ENCODE measurements at places on chromosomes 3 and 15.
A peak's percentile ranks its signal among the peaks of the same experiment; 100 is the strongest.

DNA sequence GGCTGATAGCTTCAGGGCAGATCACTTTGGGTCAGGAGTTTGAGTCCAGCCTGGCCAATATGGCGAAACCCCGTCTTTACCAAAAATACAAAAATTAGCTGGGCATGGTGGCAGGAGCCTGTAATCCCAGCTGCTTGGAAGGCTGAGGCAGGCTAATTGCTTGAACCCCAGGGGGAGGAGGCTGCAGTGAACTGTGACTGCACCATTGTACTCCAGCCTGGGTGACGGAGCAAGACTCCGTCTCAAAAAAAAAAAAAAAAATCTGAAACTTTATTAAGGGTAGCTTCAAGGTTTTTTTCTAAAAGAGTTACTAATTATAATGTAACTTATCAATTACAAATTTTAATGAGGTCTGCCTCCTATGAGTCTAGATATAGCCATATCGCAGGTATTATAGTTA, 5.1 kb downstream of the NECTIN3 start:
- no peak for DNase-seq

DNA sequence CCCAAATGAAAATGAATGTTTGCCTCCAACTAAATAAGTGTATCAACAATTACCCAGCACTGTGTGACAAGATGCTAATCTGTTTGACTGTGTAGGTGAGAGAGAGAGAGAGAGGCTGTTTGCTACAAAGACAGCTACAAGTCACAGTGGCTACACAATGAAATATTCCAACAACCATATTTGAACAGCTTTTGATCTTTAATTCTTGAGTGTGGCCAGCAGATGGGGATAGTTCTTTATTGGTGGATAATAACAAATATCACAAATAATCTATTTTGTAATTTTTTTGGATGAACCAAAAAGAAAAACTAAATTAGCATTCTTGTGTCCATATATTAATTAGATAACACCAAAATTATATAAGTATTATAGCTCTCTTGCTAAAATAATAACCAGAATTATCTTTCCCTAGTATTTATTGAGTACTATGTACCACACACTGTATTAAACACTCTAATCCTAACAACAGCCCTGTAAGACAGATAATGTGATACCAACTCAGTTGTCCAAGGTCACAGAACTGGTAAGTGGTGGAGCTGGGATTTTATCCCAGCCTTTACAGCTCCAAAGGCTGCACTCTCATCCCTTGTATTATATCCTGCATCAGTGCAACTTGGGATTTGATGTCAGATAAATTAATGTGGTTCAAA, 61.9 kb upstream of the C3orf80 start:
- DNase-seq, result peak; percentile 27

DNA sequence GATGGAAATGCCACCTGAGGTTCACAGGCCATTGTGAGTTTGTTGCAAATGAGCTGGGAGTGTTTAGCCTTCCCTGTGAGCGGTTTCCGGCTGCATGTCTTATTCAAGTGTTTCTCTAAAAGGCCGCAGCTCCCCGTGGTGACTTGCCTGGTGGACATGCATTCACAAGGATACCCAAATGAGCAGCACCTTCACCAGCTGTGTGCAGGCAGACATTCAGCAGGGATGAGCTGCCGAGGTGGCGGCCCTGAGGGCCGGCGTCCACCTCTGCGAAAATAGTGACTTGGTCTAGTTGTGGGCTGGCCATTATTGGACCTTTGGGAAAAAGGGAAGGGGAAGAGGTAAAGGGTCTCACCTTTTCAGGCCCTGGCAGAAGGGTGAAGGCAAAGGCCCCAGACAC, 23.4 kb downstream of the SPSB4 start:
- peak; percentile 18 for DNase-seq

GRCh38 chr3:54593653-54594052, 334.2 kb downstream of the LRTM1 start:
- no peak for DNase-seq

DNA sequence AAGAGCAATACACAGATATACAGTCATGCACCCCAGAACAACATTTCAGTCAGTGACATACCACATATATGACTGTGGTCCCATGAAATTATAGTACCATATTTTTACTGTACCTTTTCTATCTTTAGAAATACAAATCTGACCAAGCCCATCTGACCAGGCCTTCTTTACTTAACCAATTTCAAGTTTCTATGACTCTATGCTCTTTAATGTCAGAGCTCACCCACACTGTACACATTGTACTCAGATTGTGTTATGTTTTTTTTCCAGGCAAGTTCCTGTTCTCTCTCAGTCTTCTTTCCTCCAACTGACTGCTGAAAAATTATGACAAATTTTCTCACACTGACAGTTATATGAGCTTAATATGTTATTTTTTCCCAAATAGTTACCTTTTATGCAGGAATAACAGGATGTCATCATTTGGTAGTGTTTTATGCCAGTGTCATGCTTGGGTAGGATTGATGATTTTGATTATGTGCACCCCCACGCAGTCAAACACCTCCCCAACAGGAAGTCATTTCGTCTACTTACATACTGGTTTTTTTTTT, 8.0 kb upstream of the CBLB start:
- no peak for DNase-seq

GRCh38 chr3:17459470-17459993, 282.9 kb downstream of the TBC1D5 start:
- DNase-seq, result no peak

DNA sequence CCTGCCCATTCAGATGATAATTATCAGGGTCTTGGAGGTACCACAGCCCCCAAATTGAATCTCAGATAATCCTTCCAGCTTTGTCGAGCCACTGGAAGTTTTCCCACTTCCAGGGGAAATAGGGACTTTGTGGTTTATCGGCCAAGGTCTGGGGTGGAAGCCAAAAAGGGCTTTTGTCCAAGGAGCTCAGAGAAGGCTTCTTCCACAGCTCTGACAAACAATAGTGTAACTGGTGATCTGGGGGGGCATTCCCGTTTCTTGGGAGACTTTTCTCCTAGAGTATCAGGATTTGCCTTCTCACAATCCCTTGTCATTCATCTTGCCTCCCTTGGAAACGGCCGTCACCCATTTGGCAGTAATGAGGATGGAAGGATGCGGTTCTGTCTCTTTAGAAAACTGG, 18.4 kb downstream of the SRGAP3 start:
- no peak for DNase-seq

DNA sequence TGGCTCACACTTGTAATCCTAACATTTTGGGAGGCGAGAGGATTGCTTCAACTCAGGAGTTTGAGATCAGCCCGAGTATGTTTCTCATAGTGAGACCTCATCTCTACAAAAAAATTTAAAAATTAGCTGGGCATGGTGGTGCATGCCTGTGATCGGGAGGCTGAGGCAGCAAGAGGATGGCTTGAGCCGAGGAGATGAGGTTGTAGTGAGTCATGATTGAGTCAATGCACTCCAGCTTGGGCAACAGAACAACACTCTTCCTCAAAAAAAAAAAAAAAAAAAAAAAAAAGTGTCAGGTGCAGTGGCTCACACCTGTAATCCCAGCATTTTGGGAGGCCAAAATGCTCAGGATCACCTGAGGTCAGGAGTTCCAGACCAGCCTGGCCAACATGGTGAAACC, 2.4 kb downstream of the RPL39L start:
- no peak for DNase-seq

- no peak for DNase-seq
Measured at GRCh38 chr3:58150810-58151199, 60.0 kb downstream of the DNASE1L3 start.

DNA sequence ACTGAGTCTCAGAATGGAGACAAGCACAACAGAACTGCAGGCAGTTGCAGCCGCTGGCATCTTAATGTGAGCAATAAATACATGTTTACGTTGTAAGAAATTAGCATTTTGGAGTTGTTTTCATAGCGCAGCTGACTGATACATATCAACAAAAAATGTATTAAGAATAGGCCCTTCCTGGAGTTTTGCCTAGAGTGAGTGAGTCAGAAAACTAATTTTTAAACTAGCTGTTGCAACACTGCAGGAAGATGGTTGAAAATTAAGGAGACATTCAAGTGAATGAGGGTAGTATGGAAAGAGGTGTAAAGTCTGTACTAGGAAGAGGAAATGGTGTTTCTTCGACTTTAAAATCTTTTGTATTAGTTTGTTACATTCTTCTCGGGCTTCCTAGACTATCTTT, 39.6 kb upstream of the TIMP4 start:
- no peak for DNase-seq

DNA sequence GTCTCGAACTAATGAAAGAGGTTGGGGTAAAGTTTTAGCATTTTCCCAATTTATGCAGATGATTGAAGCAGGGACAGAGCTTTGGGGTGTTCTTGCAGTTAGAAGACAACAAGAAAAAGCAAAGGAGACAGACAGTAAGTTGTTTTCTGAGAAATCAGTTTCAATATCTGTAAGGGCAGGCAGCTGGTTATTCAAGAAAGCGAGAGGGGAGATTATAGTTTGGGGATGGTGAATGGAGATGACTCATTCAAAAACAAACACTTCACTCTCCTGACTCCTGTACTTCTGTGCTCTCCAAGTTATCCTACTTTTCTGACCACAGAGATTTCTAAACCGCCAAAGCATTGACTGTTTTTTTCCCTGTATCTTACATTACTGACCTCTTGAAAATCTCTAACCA, 352.0 kb downstream of the GAP43 start:
- no peak for DNase-seq

DNA sequence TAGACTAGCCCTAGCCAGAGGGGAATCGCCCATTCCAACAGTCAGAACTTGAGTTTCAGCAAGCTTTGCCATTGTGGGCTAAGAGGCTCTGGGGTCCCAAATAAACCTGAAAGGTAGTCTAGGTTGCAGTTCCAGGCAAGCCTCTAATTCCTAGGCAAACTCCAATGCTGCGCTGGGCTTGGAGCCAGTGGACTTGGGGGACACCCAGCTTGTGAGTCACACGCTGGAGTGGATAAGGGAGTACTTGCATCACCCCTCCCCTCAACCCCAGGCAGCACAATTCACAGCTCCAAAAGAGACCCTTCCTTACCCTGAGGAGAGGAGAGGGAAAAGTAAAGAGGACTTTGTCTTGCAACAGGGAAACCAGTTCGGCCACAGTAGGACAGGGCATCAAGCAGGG, 105.2 kb upstream of the DPPA4 start:
- no peak for DNase-seq

GRCh38 chr3:149009732-149010131, 18.4 kb downstream of the GYG1 start:
- no peak for DNase-seq

DNA sequence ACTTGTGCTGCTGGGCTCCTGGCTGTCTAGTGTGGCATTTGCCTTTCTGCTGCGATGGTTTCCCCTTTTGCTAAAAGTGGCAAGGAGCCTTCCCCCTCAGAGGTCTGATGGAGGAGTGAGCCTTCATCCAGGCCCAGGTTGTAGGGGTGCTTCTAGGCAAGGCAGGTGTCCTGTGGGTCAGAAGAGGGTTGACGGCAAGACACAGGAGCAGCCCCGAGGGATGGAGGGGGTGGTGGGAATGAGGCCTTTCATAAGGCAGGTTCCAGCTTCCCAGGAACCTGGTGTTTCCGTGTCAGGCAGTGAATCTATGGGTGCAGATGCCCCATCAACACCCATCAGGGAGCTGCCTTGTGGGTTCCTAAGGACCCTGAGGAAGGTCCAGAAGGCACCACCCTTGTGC, 63.0 kb upstream of the TAMM41 start:
- no peak for DNase-seq

- peak; percentile 37 for DNase-seq
Measured at GRCh38 chr3:8490079-8490552, 11.5 kb upstream of the LMCD1 start.

DNA sequence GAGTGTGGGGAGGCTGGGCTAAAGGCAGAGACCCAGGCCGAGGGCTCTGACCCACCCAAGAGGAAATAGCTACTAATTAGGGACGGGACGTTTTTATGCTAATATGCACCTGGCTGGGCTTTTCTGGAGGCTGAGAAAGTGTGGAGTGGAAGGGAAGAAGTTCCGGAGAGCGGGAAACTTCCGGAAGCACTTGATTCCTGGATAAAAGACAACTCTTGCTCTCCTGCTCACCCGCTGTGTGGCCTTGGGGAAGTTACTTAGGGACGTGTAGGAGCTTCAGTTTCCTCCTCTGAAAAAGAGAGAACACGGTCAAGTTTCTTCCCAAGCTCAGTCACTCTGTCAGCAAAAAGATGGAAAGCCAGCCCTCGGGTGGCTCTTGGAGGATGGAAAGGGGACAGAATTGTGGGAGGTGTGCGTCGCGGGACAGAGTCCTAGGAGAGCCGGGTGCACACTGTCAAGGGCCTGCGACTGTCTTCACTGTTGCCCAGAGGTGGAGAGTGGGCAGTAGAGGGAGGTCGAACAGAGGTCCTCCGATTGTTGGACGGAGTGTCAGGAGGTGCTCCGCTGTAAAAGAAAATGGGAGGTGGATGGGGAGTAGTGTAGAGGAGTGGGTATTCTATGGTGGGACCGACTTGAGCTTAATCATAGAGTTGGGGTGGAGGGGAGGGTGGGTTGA, 43.2 kb downstream of the EPHB3 start:
- no peak for DNase-seq

GRCh38 chr3:128188326-128188725, 35.0 kb downstream of the EEFSEC start:
- no peak for DNase-seq

DNA sequence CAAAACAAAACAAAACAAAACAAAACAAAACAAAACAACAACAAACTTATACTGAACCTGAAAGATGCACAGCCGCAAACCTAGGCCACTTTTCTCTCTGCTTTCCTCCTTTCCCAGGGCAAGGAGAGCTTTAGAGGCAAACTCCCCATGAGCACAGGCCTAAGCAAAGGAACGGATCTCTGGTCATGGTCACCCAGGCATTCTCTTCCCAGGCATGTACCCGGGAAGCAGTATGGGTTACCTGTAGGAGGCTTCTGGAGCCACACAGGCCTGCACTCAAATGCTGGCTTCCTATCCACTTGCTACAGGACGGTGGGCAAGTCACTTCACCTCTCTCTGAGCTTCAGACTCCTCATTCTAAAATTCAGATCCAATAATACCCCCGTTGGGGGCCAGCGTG, 171.8 kb downstream of the SMAD6 start:
- no peak for DNase-seq

DNA sequence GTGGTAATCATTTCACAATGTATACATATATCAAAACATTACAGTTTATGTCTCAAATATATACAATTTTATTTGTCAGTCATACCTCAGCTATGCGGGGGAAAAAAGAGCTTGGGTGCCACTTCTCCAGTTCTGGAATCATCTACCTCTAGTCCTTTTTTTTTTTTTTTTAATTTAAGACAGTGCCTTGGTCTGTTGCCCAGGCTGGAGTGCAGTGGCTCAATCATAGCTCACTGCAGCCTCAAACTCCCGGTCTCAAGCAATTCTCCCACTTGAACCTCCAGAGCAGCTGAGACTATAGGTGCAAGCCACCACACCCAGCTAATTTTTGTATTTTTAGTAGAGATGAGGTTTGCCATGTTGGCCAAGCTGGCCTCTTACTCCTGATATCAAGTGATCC, 67.4 kb downstream of the TMEM266 start:
- no peak for DNase-seq

DNA sequence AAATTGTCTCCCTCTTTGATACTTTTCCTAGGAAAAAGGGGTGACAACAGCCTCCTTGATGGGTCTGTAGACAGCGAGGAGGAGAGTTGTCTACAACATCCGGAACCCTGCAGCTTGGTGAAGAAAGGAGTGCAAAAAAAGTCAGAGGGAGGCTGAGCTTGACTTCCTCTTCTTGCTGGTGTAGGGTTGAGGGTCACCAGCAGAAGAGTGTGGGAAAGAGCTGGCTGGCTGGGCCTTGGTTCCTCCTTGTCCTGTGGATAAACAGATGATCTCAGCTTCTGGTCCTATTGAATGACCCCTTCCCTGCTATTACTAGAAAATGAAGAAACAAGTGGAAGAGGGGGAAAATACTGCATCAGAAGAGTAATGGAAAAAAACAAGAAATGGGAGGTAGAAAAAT, 20.4 kb downstream of the SLC7A14 start:
- no peak for DNase-seq

Measured in Caco-2 (cell line).